ENCODE measurements at places on chromosomes 2 and 18.

DNA sequence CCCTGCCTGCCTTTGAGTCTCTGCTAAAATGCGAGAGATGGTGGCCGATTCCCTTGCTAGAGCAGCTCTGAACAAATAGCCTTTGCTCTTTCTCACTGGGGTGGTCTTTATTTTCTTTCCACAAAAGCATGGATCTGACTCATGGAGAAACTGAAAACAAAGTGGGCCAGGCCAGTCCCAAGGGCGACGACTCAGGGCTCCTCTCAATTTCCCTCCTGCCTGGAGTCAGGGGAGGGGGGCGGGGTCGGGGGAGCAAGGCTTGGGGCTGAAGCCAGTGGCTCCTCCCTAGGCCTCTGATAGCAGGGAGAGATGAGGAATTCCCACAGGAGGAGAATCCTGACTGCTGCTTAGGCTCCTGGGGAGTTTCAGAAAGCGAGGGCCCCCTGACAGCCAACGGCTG, 17.1 kb upstream of the IL1R2 start:
- no peak for DNase-seq

DNA sequence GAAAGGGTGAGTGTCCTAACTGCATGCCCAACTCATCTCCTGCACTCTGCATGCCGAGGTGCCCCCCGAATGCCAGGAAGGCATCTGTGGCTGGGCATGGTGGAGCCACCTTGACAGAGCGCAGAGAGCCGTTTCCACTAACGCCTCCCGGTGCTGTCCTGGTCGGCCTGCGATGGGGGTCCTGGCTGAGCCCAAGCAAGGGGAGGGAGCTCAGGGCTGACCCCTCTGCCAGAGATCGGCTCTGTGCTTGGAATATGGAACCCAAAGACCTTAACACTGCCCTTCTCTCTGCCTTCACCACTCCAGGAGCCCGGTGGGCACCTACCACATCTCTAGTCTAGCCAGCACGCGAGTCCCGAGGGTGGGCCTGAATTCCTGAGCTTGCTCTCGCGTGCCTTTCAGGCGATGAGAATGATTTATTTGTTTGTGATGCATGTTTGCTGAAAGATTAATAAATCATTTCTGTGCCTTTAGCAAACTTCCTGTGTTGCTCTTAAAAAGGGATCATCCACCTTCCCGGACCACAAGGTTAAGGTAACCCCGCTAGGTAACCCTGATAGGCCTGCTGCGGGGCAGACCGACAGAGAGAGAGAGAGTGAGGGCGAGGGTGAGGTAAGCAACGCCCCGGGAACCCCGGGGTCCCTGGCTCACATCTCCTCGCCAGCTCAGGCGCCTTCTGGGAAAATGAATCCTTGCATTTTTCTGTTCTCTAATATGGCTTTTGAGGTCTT, 35.3 kb downstream of the PDIA6 start:
- no peak for DNase-seq

- DNase-seq: no peak
Measured at GRCh38 chr2:239093952-239094351, 246.1 kb downstream of the TWIST2 start.

DNA sequence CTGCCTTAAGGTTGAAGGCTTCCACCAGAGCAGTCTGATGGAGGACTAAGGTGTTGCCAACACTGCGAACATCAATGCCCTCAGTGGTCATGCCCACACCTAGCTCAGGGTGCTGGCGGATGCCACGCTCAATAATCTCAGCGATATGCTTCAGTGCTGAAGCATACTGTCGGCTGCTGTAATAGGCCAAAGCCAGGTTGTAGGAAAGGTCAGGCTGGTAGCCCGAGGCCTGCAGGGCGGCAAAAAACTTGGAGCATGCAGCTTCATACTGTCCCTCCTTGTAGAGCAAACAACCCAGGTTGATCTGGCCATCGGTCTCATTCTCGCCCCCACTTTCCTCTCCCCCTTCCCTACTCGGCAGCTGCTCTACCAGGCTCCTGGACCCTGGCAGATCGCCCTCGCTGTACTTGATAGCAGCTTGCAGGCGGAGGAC, 159.4 kb downstream of the AGPS start:
- no peak for DNase-seq

- DNase-seq: no peak
Measured at GRCh38 chr2:166193407-166193806, 65.6 kb upstream of the SCN1A start.

DNA sequence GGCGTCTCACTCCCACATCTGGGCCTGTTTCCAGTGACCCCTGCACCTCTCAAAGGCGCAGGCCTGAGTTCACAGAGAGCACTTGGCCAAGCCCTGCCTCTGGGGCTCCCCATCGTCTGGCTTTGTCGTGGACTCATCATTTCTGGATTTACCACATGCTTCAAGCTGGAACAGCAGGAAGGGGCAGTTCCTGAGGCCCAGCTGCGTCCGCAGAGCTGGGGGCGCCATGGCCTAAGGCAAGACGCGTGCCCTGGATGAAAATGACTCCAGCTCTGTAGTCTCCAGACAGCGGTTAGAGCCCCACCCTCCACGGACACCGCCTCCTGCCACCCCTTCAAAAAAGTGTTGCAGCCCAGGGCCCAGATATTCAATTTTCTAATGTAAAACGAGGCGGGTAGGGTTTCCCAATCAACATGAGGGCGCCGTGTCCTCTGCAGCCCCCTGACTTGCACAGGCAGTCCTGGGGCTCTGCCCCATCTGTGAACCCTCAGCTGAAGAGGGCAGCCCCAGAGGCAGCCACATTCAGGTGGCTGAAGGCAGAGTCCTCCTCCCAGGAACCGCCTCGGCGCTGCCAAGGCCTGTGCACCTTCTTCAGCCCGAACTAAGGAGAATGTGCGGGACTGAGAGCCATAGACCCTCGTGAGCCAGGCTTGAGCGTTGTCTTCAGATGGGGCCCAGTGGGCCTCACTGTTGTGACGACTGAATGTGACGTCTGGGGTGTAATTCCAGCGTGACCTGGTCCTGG, 85.5 kb downstream of the NFATC1 start:
- DNase-seq: no peak

DNA sequence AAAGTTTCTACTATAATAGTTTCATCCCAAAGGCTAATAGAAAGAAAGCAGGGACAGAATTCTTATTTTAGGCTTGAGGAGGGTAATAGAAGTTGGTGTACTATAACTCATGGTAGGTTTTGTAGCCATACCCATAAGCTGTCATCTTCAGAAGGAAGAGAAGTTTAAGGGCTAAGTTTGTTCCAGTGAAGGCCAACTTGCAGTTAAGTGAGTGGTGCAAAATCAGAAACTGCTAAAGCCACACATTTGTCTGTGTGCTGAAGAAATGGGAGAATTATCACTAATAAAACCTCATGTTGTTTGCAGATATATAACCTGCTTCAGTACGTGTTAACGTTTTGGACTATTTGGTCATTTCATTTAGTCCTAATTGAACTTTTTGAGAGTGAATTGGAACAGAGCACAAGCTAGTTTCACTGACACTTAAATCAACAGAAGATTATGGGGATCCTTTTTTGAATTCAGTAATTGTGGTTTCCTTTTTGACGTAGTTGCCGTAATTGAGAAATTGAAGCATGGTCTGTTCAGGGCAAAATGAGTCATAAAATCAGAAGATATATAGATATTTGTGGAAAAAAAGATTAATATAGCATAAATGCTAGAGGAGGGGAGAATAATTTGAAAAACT, 69.1 kb downstream of the PHLPP1 start:
- DNase-seq: no peak

DNA sequence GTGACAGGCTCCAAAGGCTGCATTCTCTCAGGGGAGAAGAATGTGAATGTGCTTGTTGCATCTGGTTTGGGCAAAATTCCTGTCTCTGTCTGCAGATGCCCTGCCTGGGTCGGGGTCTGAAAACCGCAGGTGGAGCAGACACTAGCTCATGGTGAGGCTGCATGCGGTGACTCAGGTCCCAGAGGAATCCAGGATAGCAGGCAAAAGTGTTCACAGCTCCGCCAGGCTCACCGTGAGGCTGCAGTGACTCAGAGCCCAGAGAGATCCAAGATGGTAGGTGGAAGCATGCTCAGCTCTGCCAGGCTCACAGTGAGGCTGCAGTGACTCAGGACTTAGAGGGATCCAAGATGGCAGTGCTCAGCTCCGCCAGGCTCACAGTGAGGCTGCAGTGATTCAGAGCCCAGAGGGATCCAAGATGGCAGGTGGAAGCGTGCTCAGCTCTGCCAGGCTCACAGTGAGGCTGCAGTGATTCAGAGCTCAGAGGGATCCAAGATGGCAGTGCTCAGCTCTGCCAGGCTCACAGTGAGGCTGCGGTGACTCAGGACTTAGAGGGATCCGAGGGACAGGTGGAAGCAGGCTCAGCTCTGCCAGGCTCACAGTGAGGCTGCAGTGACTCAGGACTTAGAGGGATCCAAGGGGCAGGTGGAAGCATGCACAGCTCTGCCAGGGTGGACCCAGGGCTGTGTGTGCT, 200.5 kb downstream of the ACKR3 start:
- DNase-seq: no peak

GRCh38 chr2:6883448-6884122, 6.0 kb downstream of the RSAD2 start:
- peak; percentile 33 for DNase-seq

GRCh38 chr2:212770240-212770639, 231.6 kb upstream of the ERBB4 start:
- DNase-seq: no peak

- peak; percentile 40 for DNase-seq
Measured at GRCh38 chr2:65227020-65227455, 593 bp upstream of the ACTR2 start.

GRCh38 chr18:40926679-40927078, 1028.4 kb upstream of the PIK3C3 start:
- DNase-seq: no peak

GRCh38 chr2:189192766-189193165, 13.2 kb upstream of the COL5A2 start:
- DNase-seq: no peak

- DNase-seq: no peak
Measured at GRCh38 chr2:8522687-8523086, 159.2 kb upstream of the ID2 start.

- no peak for DNase-seq
Measured at GRCh38 chr2:39479696-39480095, 42.6 kb upstream of the MAP4K3 start.

DNA sequence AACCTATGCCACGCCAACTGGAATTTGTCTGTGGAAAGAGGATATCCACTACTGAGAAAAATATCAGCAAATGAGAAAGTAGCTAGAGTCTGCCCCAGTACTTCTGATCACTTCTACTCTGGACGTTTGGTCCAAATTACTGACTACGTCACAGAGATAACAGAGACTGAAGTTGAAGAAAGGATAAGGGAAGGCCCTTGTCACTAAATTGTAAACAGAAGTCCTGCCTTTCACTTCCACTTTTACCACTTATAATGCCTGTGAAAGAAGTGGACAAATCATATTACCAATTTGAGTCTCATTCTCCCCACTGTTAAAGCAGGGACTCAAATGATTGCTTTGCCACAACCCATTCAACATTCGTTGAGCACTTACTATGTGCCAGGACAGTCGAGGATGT, 173.9 kb upstream of the ERBB4 start:
- DNase-seq: no peak

GRCh38 chr2:126836761-126837679, 61.7 kb upstream of the TEX51 start:
- DNase-seq: no peak

DNA sequence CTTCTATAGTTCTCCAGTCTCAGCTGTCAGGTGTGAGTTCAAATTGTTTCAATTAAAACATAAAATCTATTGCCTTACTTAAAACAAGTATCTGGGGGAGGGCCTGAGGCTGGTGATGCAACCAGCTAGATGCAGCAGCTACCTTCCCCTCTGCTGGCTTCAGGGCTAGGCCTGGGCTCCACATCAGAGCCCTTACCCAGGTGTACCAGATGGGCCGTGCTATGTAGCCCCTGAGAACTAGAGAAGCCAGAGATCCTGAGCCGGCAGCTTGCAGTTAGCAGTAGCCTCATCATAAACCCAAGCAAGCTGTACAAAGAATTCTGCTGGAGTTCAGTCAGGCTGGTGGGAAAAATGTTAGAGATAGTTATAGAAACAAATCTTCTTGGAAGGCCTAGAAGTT, 97.7 kb upstream of the ACAA2 start:
- no peak for DNase-seq

- DNase-seq: no peak
Measured at GRCh38 chr18:62938006-62938405, 222.7 kb downstream of the PHLPP1 start.

DNA sequence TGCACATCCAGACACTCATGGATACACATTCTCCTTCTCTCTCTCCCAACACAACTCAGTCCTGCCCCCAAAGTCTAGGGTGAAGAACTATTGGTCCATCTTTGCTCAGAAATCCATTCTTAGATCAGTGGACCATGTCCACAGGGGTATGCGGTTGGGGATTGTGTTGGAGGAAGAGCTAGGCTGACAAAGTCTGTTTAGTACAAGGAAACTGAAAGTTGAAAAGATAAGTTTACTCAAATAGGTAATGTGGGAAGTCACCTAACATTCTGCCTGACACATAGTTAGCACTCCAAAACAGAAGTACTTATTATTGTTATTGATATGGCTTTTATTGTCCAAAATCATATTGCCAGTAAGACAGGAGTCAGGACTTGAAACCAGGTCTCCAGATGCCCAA, 55.9 kb downstream of the ALK start:
- DNase-seq: no peak

- no peak for DNase-seq
Measured at GRCh38 chr2:177556153-177556552, 163.6 kb downstream of the AGPS start.

DNA sequence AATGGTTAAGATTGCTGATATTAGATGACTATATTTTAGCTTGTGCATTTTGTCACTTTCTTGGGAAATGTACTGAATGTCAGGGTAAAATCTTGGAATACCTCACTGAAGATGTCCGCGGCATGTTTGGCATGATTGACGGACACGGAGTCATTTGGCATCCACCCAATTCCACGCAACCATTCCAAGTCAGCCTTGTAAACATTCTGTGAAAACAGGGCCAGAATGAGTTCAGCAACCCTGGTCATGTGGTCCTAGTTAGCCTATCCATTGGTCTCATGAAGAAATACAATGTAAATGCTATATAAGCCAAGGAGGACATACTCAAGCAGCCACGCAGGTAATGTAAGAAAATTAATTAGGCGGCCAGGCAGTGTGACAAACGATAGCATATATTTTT, 159.5 kb downstream of the RIF1 start:
- peak; percentile 26 for DNase-seq

DNA sequence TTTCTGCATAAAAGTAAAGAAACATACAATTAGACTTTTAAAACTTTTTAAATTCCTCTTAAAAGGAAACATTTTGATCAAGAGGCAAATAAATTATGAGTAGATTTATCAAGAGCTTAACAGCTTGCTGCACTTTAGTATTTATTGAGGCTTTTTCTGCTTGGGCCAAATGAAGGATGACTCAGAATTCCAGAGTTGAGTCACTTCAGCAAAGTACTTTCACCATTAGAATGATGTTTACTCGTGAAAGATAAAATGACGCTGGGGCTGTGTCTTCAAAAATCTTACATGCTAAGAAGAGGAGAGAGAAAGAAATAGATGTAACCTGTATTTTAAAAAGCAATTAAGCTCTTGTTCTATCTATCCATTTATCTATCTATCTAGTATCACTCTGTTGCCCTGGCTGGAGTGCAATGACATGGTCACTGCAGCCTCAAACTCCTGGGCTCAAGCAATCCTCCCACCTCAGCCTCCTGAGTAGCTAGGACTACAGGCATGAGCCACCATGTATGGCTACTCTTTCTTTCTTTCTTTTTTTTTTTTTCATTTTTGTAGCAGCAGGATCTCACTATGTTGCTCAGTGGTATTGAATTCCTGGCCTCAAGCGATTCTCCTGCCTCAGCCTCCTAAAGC, 75.3 kb upstream of the RIOK3 start:
- DNase-seq: no peak
